Activated CD4-positive, alpha-beta T cell treated with anti-CD3 and anti-CD28 coated beads, Interleukin-2, amount 10 ng/mL, durations not matched to agents 24 days and 14 days (primary cell): ENCODE measurements at places on chromosomes 16 and 17. TPM values are rescaled to one million over a fixed set of nuclear protein-coding genes. Genes with fewer than 3 reads are reported as not detected.

DNA sequence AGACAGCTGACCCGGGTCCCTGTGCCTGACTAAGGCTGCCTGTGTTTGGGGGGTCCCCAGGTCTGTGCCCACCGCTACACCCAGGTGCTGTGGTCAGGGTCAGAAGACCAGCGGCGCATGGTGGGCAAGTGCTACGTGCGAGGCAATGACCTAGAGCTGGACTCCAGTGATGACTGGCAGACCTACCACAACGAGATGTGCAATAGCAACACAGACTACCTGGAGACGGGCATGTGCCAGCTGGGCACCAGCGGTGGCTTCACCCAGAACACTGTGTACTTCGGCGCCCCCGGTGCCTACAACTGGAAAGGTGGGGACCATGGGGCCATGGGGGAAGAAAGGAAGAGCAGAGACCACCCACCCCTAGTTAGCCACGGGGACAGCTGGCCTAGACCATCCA is 12.1 kb downstream of the ITGA3 start:
- no peak for DNase-seq

GRCh38 chr17:6608321-6608720 is 32.2 kb downstream of the KIAA0753 start:
- no peak for DNase-seq

- no peak for DNase-seq
Observed at GRCh38 chr17:29836643-29837042, 93.4 kb downstream of the SSH2 start.

GRCh38 chr17:71338396-71338795 is 782.4 kb upstream of the SOX9 start:
- no peak for DNase-seq

The RNU2-1 gene
- total RNA-seq = 5,051 and 5,500 TPM in 2 replicates

The RNF157 gene
- 35.0 and 42.4 TPM in 2 replicates for total RNA-seq

The CRYM gene
- not detected in 2 replicates for total RNA-seq

DNA sequence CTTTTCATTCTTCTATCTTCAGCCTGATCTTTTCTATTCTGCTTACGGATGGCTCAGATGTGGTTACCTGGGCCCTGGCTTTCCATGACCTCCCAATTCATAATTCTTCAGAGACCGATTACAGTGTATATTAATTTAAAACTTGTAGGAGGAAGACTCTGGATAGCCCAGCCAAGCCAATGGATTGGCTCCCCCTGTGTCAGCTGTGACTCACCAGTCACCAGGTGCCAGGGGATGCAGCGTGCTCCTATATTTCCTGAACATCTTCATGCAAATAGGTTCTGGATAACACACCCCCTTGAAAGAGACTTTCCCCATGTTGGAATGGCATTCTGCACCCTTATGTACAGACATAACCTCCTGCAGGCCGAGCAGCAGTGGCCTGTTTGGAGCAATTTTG is 208.3 kb upstream of the WSCD1 start:
- DNase-seq = no peak
